ENCODE measurements at places on chromosomes 7 and 10.

GRCh38 chr7:105112440-105113418 is 98.7 kb downstream of the KMT2E start:
- DNase-seq, result no peak

DNA sequence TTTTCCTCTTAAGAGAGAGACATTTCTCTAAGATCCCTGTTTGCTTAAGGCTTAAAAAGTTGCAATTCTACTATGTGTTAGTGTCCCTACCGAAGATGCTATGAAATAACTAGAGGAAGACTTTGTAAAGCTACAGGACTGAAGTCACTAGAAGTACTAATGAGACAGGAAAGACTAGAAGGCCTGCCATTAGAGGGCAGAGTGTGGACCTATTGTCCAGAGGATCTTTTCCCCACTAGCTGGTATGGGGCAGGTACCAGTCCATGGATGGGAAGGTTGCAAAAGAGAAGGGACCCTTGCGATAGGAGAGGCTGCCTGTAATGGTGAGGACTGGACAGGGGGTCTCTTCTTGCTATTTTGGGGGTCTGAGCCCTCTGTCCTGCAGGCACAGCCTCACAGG is 178.1 kb downstream of the TMEM178B start:
- DNase-seq, result no peak

GRCh38 chr7:148242294-148242821 is 348.2 kb upstream of the C7orf33 start:
- peak; percentile 62 for DNase-seq

- DNase-seq, result no peak
Observed at GRCh38 chr10:132173185-132173584, 13.6 kb upstream of the DPYSL4 start.

DNA sequence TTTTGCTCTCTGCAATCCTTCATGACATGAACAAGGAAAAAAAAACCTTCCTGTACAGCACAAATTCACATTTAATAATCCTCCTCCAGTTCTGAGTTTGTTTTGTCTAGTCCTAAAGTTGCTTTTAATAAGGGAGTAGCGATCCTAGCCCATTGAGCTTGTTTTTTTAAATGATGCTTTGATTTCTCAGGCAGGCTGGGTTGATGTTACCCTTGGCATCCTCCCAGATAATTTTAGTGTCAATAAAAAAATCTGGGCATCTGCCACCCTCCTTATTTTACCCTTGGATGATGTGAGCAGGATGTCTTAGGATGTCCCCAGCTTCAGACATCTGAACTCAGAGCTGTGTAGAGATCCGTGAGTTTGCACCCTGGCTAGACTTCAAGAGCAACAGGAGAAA is 33.9 kb upstream of the PROSER2 start:
- no peak for DNase-seq

- no peak for DNase-seq
Observed at GRCh38 chr10:13649844-13650520, 63.2 kb downstream of the PRPF18 start.

Measured in muscle of back (tissue), 13 donors.